ENCODE measurements at places on chromosomes 6 and 20.

- DNase-seq = no peak
These were observed 203.3 kb upstream of the IMPG1 start for GRCh38 chr6:76275746-76276145.

- no peak for DNase-seq
These were observed 37.2 kb upstream of the IL20RA start for GRCh38 chr6:137081997-137082396.

- no peak for DNase-seq
These were observed 14.9 kb upstream of the CTCFL start for GRCh38 chr20:57539889-57540288.

DNA sequence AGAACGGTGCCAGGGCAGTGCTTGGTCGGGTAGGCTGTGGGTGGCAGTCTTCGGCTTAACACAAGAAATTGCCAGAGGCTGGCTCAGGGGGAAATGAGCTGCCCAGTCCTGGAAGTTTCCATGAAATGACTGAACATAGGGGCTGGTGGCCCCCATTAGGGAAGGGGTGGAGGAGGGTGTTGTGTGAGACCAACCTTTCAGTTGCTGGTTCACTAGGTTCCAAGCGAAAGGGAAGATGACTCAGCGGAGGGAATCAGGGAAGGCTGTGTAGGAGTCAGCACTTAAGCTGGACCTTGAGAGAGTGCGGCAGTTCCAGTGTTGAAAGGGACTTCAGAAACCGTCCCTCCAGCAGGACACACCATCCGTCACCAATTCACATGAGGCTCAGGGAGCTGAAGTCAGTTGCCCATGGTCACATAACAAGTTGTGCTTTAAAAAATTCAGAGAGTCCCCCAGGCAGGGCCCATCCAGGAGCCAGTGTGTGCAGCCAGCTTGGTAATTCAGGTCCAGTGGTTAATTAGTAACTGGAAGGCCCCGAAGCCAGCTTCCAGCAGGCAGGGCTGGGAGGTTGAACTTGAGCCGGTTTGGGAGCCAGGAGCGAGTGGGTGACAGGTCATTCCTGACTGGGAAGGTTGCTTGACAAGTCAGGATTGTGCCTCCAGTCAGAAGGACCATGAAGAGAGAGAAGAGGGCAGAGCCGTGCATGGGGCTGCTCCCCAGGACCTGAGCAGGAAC, at the start of gene SGK2:
TSS of gene SGK2 (plus strand) at position 616 of the 735 bp plus-strand sequence. CDS start 7,469 bp downstream, outside the sequence.
- DNase-seq = no peak

GRCh38 chr20:23021541-23021940, 13.6 kb upstream of the SSTR4 start:
- DNase-seq = no peak

DNA sequence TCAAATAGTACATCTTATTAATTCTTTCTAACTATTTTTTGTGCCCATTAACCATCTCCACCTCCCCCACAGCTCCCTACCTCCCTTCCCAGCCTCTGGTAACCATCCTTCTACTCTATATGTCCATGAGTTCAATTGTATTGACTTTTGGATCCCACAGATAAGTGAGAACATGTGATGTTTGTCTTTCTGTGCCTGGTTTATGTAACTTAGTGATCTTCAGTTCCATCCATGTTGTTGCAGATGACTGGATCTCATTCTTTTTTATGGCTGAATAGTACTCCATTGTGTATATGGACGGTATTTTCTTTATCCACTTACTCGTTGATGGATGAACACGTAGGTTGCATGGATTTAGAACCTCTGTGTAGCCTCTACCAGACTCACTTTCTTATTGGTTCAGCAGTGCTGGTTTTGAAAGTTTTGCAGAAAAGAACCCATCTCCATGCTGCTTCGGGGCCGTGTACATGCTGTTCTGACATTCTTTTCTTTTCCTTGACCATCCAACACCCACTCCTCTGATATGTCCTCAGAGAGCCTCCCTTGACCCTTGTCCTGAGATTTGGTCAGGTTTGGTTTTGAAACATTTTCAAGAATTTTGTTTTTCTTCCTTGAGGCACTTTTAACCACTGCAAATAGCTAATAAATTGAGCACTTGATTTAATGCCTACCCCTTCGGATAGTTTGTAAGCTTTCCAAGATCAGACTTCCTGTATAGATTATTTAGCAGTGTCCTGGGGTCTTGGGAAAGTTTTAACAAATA, 231.2 kb upstream of the ZFP64 start:
- no peak for DNase-seq

Measured in T-cell (primary cell).